T-cell (primary cell): ENCODE measurements at places on chromosomes 11 and 22. TPM values are rescaled to one million over a fixed set of nuclear protein-coding genes. Genes with fewer than 3 reads are reported as not detected.

The MS4A6A gene
- 0.99 TPM for total RNA-seq

The CALCA gene
- not detected for total RNA-seq

The FADS3 gene
- total RNA-seq, result 6.5 TPM

The ARRB1 gene
- 38.8 TPM for total RNA-seq

The CNGA4 gene
- total RNA-seq, result 0.49 TPM

The MS4A1 gene
- 5.6 TPM for total RNA-seq
